SJSA1 (cell line): ENCODE measurements at places on chromosomes 6 and 20. TPM values are rescaled to one million over a fixed set of nuclear protein-coding genes. Genes with fewer than 3 reads are reported as not detected.

- DNase-seq, result no peak
Observed at GRCh38 chr6:151409260-151409659, 17.9 kb upstream of the ZBTB2 start.

- DNase-seq, result peak; percentile 89
Observed at GRCh38 chr6:137697267-137697938, 169.7 kb upstream of the TNFAIP3 start.

GRCh38 chr6:25089442-25089841, 153.7 kb upstream of the RIPOR2 start:
- no peak for DNase-seq

DNA sequence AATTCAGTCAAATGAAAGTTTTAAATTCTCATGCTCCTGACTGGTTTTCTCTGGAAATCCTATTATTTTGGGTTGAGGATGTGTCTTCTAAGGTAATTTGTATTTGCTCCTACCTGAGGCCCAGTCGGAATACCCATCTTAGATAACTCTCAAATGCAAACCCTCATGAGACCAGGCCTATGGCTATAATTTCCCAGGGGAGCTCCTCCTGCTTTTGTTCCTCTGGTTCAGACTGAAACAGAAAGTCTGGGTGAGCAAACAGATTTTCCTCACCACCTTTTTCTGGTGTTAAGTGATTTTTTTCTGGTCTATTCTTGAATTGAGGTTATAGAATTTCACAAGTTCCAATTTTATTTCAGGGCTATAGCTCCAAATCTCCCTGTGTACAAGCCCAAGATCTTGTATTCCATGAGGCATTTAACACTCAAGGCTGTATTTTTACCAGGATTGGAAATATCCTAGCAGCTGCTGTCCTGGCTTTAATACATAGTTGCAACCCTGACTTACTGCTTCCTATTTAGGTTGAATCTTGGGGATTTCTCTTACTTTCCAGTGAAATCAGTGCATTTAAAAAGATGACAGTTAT, 169.1 kb upstream of the PTCHD4 start:
- no peak for DNase-seq

- peak; percentile 68 for DNase-seq
Observed at GRCh38 chr6:1524040-1524480, 85.7 kb upstream of the FOXC1 start.

GRCh38 chr6:143695969-143696663, 18.4 kb downstream of the PHACTR2 start:
- DNase-seq, result no peak

DNA sequence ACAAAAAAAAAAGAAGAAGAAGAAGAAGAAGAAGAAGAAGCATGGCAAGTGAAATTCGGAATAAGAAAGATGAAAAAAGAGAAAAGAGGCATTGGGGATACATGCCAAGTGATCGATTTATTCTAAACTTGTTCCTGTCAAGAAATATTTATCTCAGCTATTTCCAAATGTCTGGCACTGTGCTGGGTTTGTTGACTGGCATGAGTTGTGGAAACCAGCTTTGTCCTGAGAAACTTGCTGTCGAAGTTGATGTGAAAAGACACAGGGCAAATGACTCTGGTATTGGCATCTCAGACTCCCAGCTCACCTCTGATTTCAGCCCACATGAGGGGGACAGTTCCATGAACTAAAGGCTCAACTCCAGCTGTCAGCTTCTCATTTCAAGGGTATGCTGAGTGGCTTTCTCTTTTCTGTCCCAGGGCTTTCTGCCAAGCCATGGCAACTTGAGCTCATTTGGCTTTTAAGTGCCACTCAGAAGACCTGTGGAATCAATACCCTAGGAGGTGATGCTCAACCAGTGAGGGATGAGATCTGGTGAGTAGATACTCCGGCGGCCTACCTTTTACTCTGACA, 253.3 kb upstream of the JAG1 start:
- DNase-seq, result no peak

GRCh38 chr6:51182827-51183226, 364.2 kb downstream of the TFAP2B start:
- no peak for DNase-seq

DNA sequence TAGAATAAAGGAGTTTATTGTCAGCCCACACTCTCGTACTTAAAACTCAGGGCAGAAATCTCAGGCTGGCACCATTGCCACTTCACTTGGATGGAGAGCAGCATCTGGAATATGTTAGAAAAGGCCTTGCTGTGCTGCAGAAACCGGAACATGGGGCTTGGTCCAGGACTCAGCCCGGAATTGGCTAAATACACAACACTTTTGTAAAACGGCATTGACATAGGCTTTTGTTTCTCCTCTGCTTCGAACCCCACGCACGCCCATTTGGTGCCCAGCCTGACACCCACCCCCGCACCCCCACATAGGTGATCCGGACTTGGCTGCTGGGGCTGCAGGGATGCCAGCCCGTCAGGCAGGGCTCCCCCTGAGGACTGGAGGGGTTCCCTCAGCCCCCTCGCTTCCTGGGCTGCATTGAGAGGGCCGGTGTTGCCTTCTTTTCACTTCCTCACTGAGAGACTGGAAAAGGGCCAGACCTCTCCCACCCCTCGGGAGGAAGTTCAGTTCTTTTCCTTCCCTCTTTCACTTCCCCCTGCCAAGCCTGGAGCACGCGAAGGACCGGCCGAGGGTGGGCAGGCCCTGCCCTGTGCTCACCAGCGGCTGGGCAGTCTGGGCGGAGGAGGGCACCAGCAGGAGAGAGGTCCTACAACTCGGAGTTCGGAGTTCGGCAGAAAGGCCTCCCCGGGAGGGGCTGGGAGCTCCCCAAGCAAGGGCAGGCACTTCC, 17.9 kb upstream of the CST3 start:
- DNase-seq, result no peak

DNA sequence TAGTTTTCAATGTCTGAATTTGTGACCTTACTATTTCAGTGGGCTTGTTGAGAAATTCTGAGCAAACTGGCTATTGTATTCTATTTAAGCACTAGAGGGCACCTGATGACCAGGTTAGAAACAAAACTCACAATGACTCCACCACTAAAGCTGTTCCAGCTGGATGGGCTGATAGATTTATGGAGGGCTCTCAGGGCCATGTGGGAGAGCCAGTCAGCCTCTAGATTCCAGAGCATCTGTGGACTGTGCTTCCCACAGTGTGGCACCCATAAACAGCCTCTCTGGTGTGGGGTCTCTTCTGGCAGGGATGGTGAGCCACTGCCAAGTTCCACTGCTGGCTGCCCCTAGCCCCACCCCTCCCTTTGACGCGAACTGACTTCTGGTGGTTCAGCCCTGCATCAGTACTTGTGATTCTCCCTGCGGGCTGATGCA, 29.2 kb downstream of the C6orf58 start:
- DNase-seq, result no peak

GRCh38 chr20:63772781-63773518, 33.4 kb downstream of the SLC2A4RG start:
- peak; percentile 42 for DNase-seq

DNA sequence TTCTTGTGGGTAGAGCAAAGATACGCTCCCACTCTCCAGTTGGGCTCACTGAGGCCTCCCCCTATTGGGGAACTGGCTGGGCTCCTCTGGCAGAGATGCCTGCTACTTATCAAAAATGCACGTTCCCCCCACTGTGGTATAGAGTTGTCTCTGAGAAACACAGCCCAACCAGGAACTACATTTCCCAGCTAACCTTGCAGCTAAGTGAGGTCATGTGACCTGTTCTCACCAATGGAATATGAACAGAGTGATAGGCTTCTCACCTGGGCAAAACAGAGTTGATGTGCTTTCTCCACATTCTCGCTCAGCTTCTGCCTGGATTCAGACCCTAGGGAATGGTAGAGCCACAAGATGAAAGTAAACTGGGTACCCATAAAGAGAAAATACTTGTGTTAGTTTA, 49.1 kb upstream of the PTPRT start:
- DNase-seq, result no peak

- DNase-seq, result no peak
Observed at GRCh38 chr20:12211361-12211760, 293.7 kb downstream of the BTBD3 start.

- no peak for DNase-seq
Observed at GRCh38 chr6:34646714-34647113, 49.9 kb downstream of the ILRUN start.

GRCh38 chr6:155422635-155423034, 33.0 kb downstream of the NOX3 start:
- no peak for DNase-seq

DNA sequence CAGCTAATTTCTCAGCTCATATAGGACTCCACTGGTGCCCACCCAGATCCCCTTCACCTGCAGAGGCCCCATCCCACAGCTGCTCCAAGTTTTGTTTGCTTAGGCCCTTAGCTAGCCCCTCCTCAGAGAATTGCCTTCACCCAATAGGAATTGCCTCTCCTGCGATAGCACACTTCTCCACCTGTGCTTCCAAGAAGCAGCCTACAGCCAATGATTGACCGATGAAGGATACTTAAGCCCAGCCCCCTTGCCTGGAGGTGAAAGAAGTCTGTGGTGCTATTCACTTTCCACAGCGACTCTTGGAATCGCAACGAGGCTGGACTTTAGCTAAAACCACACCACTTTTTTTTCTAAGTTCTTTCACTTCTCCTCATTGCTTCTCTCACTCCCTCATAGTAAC, 353.2 kb upstream of the BTBD3 start:
- DNase-seq, result no peak

GRCh38 chr6:155174576-155175211, 89.1 kb upstream of the CLDN20 start:
- DNase-seq, result peak; percentile 80

GRCh38 chr6:29483186-29483585, 4.6 kb downstream of the MAS1L start:
- no peak for DNase-seq

DNA sequence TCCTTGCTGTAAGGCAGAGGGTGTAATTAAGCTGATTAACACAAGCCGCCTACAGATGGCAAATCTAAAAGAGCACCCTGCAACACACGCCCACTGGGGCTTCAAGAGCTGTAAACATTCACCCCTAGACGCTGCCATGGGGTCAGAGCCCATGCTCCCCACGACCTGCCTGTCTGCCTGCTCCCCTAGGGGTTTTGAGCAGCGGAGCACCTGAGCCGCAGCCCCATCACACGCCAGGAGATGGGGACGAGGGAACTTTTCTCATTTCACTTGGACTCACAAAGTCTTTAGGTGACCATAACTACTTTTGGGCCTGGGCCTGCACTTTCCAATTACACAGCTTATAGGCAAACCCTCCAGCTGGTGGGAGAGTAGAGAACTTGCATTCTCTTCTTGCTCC, 99.0 kb upstream of the SOX4 start:
- DNase-seq, result no peak

GRCh38 chr6:38799529-38800184, 84.5 kb downstream of the DNAH8 start:
- no peak for DNase-seq

DNA sequence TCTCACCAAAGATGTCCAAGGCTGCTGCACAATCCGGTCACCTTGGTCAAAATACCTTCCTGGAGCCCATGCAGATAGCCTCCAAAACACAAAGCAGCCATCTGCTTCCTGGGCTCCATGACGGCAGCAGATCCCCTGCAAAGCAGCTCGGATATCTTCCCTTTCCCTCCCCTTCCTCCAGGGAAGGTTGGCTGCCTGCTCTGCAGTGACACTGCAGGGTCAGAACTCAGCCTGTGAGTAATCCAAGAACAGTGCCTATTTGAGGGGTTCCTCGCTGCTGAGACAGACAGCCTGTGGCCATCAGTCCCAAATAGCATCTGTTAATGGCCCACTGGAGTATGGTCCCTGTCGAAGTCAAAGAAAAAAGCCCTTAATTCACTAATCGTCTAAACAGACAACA, 270.8 kb downstream of the PREX1 start:
- DNase-seq, result no peak

DNA sequence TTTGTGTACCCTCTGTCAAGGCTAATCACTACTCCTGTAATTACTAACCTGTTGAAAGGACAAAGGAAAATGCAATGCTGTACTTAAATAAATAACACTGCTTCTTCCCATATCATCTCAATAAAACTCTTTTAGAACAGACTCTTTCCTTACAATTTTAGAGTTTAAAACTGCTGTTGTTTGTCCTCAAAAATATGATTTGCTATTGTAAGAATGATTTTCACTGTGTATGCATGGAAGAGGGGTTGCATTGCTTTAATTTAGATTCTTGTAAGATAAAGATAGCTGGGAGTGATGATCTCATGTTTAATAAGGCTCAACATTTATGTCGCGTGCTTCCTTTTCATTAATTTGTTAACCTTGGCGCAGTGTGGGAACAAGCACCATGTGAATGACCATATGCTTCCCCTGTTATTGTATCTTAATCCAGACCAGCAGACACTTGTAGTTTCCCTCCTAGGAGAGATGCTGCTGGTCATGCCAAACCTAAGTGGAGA, 89.8 kb upstream of the ATXN1 start:
- no peak for DNase-seq

DNA sequence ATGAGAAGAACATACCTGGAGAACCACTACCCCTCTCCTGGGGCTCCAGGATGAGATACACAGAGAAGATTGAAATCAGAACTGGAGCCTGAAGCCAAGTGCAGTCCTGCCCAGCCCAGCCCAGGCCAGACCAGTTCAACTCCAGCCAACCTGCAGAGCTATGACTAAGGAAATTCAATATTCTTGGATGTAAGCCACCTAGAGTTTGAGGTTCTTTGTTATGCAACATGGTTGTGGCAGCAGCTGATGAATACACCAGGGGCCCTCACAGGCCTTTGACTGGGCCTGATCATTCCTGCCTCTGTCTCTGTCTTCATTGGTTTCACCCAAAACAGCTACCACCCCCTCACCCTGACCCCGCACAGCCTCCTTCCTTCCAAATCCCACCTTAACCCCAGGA, 167.8 kb downstream of the LRFN2 start:
- DNase-seq, result no peak

DNA sequence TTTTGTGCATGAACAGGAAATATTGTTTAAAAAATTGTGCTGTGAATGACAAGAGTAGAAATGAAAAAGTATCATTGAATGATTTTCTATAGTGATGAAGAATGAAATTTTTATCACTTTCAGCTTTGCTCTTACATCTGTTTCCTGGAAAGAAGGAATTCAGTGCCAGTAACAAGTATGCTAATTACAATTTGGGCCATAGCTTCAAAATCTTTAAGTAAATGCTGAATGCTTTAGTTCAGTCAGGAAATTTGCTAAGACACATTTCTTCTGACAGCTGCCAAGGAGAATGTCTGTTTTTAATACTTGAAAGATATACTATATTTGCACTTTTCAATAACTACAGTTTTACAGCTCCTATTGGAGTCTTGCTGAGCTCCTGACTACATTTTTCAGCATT, 203.7 kb upstream of the RSPO3 start:
- no peak for DNase-seq

DNA sequence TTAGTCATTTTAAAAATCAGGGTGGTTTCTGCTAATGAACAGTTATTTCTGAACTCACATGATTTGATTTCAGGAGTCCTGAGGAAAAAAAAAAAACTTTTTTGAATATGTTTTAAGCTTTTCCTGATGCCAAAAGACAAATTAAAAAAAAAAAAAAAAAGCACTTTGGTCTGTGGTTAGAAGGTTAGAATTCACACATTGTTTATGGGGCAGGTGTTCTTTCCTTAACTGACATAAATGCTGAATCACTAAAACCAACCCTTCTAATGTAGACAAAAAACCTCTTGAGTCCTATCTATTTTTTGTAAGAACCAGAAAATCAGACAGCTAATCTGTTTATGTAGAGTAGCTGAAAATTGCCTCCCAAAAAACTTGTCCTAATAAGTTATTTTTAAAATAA, 20.4 kb downstream of the THEMIS start:
- DNase-seq, result no peak

- DNase-seq, result no peak
Observed at GRCh38 chr20:21324126-21324525, 21.0 kb downstream of the XRN2 start.

The KCNK5 gene
- not detected in 2 replicates for total RNA-seq

The TRIM40 gene
- total RNA-seq, result not detected in 2 replicates

The CRISP3 gene
- total RNA-seq, result not detected in 2 replicates

The NT5DC1 gene
- 10.0 and 13.2 TPM in 2 replicates for total RNA-seq

The FHL5 gene
- not detected in 2 replicates for total RNA-seq
